ENCODE measurements at places on chromosomes 5 and 9.
A peak's percentile ranks its signal among the peaks of the same experiment; 100 is the strongest.

DNA sequence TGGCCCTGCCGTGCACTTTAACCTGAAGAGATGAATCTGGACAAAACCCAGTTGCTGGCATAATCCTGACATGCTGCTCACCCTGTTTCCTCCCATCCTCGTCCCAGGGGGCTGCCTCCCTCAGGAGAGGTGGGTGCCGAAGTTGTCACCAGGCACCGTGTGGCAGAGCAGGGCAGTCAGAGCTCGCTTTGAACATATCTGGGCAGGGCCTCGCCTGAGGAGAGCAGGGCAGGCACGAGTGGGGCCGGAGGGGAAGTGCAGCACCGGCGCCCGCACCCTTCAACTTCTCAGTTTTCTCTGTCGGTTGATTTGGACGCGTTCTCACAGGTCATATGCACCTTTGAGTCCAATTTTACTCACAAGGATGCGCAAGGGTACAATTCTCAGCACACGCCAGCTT, 141.1 kb upstream of the PHYKPL start:
- DNase-seq: no peak

- no peak for DNase-seq
Measured at GRCh38 chr5:127375124-127375523, 84.5 kb downstream of the MEGF10 start.

- DNase-seq: peak; percentile 70
Measured at GRCh38 chr9:131598121-131598520, 52.8 kb downstream of the PRRT1B start.

- DNase-seq: no peak
Measured at GRCh38 chr5:62460578-62460983, 48.0 kb downstream of the IPO11 start.

DNA sequence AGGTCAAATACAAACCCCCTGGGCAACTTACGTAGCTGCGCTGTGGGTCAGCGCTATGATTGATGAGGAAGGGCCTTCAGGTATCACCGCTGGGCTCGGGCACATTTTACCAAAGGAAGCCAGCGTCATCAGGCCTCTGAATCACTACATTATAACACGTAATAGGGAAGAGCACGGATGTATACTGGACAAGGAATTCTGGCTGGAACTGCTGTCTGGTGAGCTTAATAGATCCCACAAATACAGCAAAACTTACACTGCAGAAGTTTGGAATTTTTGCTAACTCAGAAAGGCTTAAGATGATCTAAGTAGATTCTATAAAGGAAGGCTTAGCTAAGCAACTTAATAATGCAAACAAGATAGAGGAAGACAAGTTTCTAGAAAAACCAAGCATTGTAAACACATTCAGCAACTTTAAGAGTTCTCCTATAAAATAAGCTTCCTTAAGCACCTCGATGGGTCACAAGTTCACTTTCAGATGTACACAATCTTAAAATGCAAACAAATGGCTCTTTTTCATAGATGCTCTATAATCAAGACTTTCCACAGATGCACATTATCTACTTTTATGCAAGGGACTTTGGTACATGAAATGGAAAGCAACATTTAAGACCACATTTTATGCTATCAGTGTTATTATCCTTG, 360.1 kb upstream of the PANK3 start:
- DNase-seq: no peak

DNA sequence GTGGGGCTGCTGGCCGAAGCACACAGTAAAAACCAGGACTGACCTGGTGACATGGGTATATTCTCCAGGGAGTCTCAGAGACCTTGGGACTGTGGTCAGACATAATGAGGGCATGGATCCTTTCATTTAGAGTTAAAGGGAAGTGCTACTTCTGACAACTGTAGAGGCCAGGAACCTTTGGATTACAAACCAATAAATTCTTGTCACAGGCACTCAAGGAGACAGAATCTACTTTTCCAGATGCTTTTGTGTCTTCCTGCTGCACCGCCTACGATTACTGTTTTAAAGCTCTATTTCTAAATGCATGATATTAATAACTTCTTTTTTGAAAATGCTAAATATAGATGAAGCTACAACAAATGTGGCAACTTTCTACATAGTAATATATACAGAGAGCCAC, 106.5 kb upstream of the LPAR1 start:
- DNase-seq: no peak

DNA sequence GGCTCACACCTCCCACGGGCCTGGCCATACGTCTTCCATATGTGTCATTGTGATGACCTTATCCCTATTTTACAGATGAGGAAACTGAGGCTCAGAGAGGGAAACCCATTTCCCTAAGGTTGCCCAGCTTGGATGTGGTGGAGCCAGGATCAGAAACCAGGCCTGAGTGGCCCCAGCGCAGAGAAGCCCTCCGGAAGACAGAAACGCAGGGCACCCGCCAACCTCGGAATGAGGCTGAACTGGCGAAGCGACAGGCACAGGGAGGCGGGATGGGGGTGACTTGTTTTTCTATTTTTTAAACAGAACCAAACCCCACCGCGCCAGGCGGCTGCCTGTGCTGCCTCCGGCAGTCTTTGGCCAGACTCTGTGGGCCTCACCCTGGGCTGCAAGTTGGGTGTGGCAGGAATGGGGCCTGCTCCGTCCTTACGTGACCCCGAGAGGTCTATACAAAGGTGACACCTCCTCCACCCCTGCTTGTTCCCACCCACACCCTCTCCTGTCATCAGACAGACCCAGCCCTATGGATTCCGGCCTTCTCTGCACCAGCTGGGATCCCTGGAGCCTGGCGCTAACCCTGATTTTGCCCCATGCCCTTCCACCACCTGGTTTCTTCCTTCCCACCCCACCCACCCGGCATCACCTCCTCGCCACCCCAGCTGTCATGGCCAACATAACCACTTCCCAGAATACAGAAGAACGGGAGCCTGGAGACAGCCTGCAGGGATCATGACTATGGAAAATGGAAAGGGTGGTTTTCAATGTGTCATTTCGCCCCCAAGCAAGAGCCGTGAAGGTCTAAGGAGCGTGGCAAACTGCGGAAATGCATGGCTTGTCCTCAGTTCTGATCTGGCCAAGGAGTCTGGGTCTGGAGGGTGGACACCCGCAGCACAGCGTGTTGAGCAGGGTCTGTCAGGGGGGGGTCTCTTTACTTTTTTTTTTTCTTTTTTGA, 23.6 kb downstream of the PLPP7 start:
- no peak for DNase-seq

GRCh38 chr9:135123773-135124134, 36.3 kb downstream of the OLFM1 start:
- no peak for DNase-seq

- no peak for DNase-seq
Measured at GRCh38 chr5:92861531-92862285, 719.3 kb downstream of the NR2F1-AS1 start.

- DNase-seq: no peak
Measured at GRCh38 chr9:130845254-130845653, 10.2 kb downstream of the ABL1 start.

GRCh38 chr5:111597491-111597890, 85.2 kb upstream of the STARD4 start:
- DNase-seq: no peak

- DNase-seq: no peak
Measured at GRCh38 chr5:149441194-149441753, 62.2 kb upstream of the IL17B start.

GRCh38 chr5:64634997-64635686, 55.2 kb upstream of the SHISAL2B start:
- DNase-seq: no peak

- no peak for DNase-seq
Measured at GRCh38 chr5:115459855-115460341, 84.7 kb downstream of the FEM1C start.

- DNase-seq: peak; percentile 70
Measured at GRCh38 chr9:94945197-94946144, 219.0 kb downstream of the AOPEP start.

DNA sequence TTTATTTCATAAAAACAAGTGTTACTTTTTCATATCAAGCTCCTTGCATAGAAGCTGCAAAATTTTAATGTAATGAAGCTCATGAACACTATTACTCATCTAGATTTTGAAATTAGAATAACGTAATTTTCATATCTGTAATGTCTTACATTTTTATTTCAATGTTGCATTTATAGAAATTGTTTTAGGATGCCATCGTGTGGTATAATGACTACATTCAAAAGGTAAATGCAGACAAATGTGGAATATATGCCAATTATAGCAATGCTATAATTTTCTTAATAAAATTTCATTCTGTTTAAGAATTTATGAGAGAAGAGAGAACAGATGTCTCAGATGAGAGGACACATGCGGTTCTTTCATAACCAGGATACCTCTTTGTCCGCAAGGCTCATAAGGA, 230.2 kb downstream of the TMEM232 start:
- no peak for DNase-seq

GRCh38 chr9:115415450-115415849, 297.5 kb upstream of the TNC start:
- DNase-seq: no peak

GRCh38 chr9:115183436-115183835, 65.5 kb upstream of the TNC start:
- DNase-seq: no peak

DNA sequence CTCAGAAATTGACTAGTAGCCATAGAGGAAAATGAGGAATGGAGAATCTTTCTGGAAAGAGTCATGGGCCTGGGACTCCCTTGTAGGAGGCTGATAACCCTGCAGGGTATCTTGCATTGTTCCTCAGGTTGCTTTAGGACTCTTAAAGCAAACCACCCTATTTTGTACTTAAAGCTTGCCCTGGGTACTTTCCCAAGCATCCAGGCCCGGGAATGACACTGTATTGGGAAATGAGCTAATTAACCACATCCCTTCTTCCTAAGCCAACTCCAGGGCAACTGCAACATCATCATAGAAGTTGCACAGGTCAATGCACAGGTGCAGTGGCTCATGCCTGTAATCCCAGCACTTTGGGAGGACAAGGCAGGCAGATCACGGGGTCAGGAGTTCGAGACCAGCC, 55.9 kb downstream of the UGCG start:
- DNase-seq: no peak

DNA sequence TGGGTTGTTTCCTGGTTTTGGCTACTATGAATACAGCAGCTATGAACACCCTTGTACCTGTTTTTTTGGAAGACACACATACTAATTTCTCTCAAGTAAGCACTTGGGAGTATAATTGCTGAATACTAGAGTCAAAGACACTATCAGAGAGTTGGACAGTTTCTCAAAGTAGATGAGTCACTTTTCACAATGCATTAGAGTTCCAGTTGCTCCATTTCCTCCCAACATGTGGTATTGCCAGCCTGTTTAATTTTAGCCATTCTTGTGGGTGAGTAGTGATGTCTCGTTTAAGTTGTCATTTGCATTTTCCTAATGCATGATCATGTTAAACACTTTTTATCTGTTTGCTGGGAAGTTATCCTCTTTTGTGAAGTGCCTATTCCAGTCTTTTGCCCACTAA, 81.6 kb upstream of the GDNF start:
- DNase-seq: no peak

GRCh38 chr9:30476826-30477225, 1907.6 kb upstream of the ACO1 start:
- no peak for DNase-seq

DNA sequence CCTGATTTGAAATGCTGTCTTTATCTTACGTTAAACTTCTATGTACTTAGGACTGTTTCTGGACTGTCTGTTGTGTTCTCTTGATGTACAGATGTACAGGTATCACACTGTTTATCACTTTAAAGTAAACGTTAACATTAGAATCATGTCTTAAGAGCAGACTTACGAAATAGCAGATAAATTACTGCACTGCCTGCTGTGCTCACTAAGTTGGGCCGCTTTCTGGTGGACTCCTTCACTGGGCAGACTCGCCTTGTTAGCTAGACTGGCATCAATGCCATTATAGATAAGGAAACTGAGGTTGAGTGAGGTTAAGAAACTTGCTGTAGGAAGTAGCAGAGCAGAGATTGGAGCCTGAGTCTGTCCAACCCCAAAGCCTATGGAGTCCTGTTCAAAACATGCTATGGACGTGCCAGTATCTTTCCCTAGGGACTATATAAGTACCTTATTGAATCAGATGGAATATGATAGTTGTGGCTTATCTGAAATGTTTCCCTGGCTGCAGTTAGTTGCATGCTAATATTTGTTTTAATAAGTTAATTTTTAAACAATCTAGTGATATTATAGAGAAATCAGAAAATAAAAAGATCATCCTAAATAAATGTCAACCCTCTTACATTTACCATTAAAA, 16.9 kb downstream of the ZNF618 start:
- no peak for DNase-seq

- no peak for DNase-seq
Measured at GRCh38 chr5:137092831-137093230, 406.3 kb downstream of the SPOCK1 start.

DNA sequence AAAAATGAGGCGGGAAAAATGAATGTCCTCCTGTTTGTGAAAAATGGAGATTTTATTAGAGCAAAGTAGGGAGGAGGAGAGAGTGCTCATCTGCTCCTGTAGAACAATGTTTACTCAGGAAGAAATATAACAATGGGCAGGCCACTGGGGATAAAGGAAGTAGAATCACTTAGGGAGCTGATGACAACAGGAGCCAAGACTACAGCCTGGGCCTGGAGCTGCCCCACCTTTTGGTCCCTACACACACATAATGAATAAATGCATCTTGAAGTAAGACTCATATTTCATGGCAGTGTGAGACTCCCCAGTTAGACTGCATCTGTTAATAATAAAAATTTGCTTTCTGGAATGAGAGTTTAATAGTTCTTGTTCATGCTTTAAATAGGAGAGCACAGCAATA, 1939.8 kb downstream of the EFNA5 start:
- no peak for DNase-seq

DNA sequence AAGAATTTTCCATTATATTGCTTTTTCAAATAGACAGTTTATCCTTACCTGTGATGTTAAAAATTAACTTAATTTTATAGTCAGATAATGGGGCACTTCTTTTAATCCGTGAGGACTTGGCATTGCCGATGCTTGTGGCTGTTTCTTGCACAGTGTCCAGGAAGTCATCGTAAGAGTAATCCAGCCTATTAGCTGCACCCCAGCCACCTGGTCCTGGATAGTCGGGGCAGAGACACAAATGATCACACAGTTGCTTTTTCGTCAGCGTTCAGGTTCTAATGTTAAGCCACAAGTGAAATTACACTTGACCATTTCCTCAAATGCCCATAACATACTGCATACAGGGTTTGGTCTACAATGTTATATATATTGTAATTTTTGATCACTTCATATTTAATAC, 107.4 kb downstream of the SVEP1 start:
- no peak for DNase-seq

GRCh38 chr5:178418031-178418430, 172.2 kb downstream of the COL23A1 start:
- DNase-seq: no peak

- DNase-seq: no peak
Measured at GRCh38 chr5:160180931-160181330, 48.4 kb upstream of the FABP6 start.

- no peak for DNase-seq
Measured at GRCh38 chr9:93093877-93094657, 1.9 kb upstream of the CARD19 start.

GRCh38 chr9:133539991-133540697, 5.6 kb downstream of the ADAMTSL2 start:
- no peak for DNase-seq

GRCh38 chr5:181223729-181224389, 778 bp downstream of the TRIM41 start:
- peak; percentile 74 for DNase-seq

GRCh38 chr5:157845914-157846598, 12.9 kb downstream of the CLINT1 start:
- DNase-seq: no peak
